ENCODE measurements at places on chromosomes 7 and 10. TPM values are rescaled to one million over a fixed set of nuclear protein-coding genes. Genes with fewer than 3 reads are reported as not detected.

DNA sequence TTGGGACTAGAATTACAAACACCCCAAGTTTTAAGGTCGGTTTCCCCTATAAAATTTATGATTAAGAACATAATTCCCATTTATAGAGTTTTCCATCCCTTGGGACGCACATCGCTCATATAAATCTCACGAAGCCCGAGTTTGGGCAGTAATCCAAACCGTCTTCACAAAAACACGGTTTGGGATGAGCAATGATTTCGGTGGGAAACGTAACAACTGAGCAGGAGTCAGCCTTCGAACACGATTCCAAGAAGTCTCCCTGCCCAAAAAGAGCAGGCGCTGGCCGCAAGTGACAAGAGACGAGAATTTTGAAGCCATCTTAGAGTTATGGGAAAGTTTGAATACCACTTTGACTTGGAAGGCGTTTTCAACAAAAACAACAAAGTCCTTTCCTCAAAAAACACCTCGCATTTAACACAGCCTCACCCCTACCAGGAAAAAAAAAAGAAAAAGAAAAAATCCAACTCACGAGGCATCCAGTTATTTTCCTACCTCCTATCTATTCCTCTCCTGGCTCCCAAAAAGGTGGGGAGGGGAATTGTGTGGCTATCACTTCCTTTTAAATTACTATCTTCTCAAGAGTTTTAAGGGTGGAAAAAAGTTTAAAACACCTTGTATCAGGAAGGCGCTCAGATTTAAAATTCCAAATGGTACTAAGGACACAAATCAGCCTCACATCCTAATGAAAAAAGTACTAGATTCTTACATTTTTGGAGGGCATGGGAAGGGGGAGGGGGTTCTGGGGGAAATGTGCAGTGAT is 1.6 kb downstream of the SEPHS1 start:
- DNase-seq, result no peak
- H3K27me3 ChIP-seq, result no peaks in the 10 kb centered on the region
- H3K4me3 ChIP-seq, result peak overlapping the region; percentile 86
- H3K27ac ChIP-seq, result peak overlapping the region; percentile 84
- peaks cover 49% of the 10 kb centered on the region for H3K4me1 ChIP-seq
- peaks cover 35% of the 10 kb centered on the region for H3K36me3 ChIP-seq

GRCh38 chr10:71486484-71487114 is 89.9 kb downstream of the CDH23 start:
- no peaks in the 10 kb centered on the region for H3K4me1 ChIP-seq
- H3K27ac ChIP-seq, result no peak overlapping the region
- no peaks in the 10 kb centered on the region for H3K27me3 ChIP-seq

GRCh38 chr7:74514131-74514591 is 60.5 kb downstream of the GTF2IRD1 start:
- H3K36me3 ChIP-seq, result no peaks in the 10 kb centered on the region
- no peak overlapping the region for H3K4me3 ChIP-seq
- no peaks in the 10 kb centered on the region for H3K27me3 ChIP-seq
- H3K4me1 ChIP-seq, result no peaks in the 10 kb centered on the region

- no peak overlapping the region for H3K27ac ChIP-seq
- H3K27me3 ChIP-seq, result no peaks in the 10 kb centered on the region
- no peaks in the 10 kb centered on the region for H3K4me1 ChIP-seq
- no peak overlapping the region for H3K4me3 ChIP-seq
Observed at GRCh38 chr7:124649397-124650014, 116.1 kb downstream of the GPR37 start.

GRCh38 chr10:103663236-103663635 is 169.7 kb downstream of the NEURL1 start:
- DNase-seq, result no peak
- H3K27me3 ChIP-seq, result no peaks in the 10 kb centered on the region
- no peak overlapping the region for H3K4me3 ChIP-seq

- H3K4me3 ChIP-seq, result peak overlapping the region; percentile 95
- peak; percentile 53 for DNase-seq
- H3K27ac ChIP-seq, result peak overlapping the region; percentile 54
- peaks cover 18% of the 10 kb centered on the region for H3K27me3 ChIP-seq
- H3K4me1 ChIP-seq, result peaks cover 50% of the 10 kb centered on the region
Observed at GRCh38 chr7:139775829-139776266, 1.9 kb downstream of the HIPK2 start.

DNA sequence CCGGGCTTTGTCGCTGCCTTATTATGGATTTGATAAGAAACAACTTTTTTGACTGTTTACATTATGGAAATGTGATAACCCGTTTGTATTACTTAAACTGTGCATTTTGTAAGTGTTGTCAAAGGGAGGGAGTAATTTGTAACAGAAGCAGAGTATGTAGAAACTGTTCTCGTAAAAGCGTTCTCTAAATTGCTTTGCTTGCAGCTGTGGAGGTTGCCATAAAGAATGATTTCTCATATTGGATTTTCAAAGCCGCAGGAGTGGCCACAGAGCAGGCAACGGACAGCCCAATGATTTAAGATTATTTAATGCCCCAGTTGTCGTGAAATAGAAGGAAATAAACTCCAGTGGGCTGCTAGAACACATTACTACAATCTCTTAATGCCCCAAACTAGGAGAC is 114.0 kb upstream of the INSYN2A start:
- no peak overlapping the region for H3K27ac ChIP-seq
- no peaks in the 10 kb centered on the region for H3K27me3 ChIP-seq
- DNase-seq, result no peak
- no peak overlapping the region for H3K4me3 ChIP-seq

- H3K36me3 ChIP-seq, result no peaks in the 10 kb centered on the region
- H3K4me3 ChIP-seq, result no peak overlapping the region
- DNase-seq, result no peak
- no peaks in the 10 kb centered on the region for H3K4me1 ChIP-seq
Observed at GRCh38 chr10:3499120-3499519, 285.9 kb downstream of the KLF6 start.

DNA sequence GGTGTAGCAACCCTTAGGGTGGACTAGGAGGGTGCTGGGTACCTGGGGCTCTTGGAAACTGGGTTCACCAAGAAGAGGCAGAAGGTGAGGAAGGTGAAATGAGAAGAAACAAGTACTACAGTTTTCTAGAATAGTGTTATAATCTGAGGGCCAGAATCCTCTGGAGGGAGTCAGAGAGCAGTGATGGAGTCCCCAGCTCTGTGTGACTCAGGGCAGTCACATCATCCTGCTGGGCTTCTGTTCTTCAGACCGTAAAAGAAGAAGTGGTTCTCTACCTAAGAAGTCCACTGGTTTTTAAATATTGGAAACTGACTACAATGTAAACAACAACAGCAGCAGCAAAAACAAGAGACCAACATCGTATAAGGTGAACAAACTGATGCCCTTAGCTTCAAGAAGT is 197.3 kb downstream of the PRPF18 start:
- no peak overlapping the region for H3K4me3 ChIP-seq
- H3K4me1 ChIP-seq, result peaks cover 25% of the 10 kb centered on the region
- no peaks in the 10 kb centered on the region for H3K36me3 ChIP-seq
- no peak for DNase-seq
- no peaks in the 10 kb centered on the region for H3K27me3 ChIP-seq
- H3K27ac ChIP-seq, result no peak overlapping the region

DNA sequence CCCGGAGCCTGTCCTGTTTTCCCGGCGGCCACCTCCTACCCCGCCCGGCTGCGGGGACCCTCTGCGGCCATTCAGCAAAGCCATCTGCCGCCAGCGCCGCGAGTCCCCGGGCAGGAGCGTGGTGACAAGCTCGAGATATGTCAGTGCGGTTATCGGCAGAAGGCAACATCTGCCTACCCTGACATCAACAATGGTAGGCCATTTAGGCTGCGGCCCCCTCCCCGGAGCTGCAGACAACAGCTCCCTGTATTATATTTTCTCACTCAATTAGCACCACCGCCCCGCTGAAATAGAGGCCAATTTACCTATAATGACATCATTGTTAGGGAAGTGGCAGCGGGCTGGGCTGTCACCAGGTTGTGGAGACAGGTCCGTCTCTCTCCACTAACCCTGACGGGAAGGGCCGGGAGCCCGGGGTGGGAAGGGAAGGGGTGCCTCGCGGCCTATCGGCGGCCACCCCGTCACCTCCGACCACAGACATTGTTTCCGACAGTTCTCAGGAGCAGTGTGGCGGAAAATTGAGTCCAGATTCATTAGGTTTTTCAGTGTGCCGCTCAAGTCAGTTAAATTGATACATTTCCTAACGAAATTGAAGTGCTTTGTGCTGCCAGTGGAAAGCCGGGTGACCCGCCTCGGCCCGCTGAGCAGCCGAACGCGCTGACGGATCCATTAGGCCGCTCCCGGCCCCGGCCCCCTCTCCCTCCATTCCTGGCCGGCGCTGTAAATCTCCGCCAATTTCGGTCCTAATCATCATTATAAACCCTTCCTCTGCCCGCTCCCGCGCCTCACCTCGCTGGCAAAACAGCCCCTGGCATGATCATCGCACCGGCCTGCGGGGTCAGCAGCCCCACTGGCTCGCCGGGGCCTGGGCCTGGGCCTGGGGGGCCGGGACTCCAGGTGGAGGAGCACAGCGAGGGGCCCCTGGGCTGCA is 43.0 kb downstream of the UNCX start:
- no peak for DNase-seq
- H3K4me1 ChIP-seq, result no peaks in the 10 kb centered on the region
- H3K4me3 ChIP-seq, result no peak overlapping the region
- H3K36me3 ChIP-seq, result no peaks in the 10 kb centered on the region

DNA sequence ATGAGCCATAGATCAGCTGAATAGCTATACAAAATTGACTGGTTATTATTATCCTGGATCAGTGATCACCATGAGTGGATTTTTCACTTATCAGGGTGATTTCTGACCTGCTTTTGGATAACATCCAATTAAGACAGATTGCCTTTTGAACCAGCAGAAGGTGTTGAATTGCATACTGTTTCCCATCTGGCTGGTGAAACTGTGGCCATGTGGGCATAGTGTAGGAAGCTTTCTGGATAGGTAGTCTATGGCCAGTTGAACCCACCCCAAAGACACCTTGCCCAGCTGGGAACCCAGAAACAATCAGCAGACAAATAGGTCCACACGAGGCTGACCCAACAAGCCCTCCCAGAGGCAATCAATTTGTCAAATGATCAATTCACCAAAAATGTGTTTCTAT is 29.3 kb downstream of the DNAJC12 start:
- peaks cover 7% of the 10 kb centered on the region for H3K4me1 ChIP-seq
- H3K4me3 ChIP-seq, result no peak overlapping the region
- DNase-seq, result no peak
- no peaks in the 10 kb centered on the region for H3K27me3 ChIP-seq

- no peak for DNase-seq
- no peaks in the 10 kb centered on the region for H3K36me3 ChIP-seq
- H3K4me1 ChIP-seq, result no peaks in the 10 kb centered on the region
- H3K27me3 ChIP-seq, result peaks cover 4% of the 10 kb centered on the region
- no peak overlapping the region for H3K4me3 ChIP-seq
- H3K27ac ChIP-seq, result no peak overlapping the region
Observed at GRCh38 chr7:118372530-118372929, 148.0 kb downstream of the ANKRD7 start.

DNA sequence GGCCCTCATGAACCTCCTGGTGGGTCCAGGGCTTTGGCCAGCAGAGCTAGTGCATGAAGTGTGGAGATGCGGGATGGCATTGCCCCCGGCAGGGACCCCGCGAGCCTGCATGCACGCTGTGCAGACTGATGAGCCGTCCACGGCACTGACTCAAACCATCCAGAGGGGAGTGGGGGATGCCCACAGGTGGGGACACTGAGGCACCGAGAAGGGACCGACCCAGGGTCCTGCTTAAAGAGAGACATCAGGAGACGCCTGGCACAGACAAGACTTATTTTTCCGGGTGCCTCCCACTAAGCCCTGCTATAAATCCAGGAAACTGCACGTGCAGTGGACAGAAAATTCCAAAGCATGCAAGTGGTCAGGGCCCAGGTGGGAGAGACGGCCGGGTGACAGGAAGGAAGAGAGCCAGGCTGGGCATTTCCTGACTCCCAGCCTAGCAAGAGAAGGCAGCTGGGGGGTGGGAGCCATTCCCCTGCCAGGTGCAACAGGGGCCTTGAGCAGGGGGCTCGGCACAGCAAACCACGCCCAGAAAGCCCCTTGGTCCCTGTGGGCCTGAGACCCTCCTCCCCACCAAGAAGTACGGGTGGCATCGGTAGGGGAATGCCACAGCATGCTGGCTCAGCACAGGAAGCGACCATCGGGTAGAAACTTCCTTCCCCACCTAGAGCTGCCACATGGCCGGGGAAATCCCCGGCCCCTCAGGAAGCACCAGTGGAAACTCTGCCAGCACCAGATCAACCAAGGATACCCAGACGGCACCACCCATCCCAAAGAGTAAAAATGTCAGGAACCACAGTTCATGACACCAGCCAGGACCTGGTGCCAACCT is 91.5 kb downstream of the FOXL3 start:
- peaks cover 16% of the 10 kb centered on the region for H3K4me1 ChIP-seq
- peaks cover 6% of the 10 kb centered on the region for H3K36me3 ChIP-seq
- peak; percentile 41 for DNase-seq

The PROSER2 gene
- 1.5 TPM for total RNA-seq

The ERVW-1 gene
- not detected for total RNA-seq

The CLCN1 gene
- total RNA-seq, result not detected

The PKD1L1 gene
- total RNA-seq, result 0.02 TPM

The NEUROG3 gene
- 0.20 TPM for total RNA-seq

The FOXI2 gene
- total RNA-seq, result not detected

The TMEM236 gene
- 0.12 TPM for total RNA-seq

The FANK1 gene
- total RNA-seq, result 0.92 TPM

The FAM180A gene
- total RNA-seq, result not detected

The SRPK2 gene
- 38.2 TPM for total RNA-seq

Data from activated naive CD8-positive, alpha-beta T cell treated with anti-CD3 and anti-CD28 coated beads for 36 hours (primary cell).